ENCODE measurements at places on chromosomes 16 and 17.

DNA sequence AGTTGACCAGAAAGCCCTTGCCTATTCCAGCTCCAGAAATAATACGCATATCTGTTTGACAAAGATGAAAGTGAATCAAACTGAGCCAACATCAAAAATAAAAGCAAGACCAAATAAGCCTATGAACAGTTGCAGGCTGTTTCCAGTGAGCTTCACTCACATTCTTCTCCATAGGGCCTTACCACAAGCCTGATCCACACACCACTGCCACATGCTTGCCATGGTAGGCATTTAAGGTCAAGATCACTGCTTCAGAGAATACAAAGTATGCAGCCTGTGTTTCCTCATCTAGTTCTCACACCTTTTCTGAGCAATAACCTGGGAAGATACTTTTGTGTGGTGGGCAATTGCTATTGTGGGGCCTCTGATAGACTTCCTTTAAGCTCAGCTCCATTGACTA is 1060.2 kb downstream of the CDH11 start:
- DNase-seq: no peak

GRCh38 chr16:82043680-82044584 is 8.9 kb downstream of the HSD17B2 start:
- no peak for DNase-seq

DNA sequence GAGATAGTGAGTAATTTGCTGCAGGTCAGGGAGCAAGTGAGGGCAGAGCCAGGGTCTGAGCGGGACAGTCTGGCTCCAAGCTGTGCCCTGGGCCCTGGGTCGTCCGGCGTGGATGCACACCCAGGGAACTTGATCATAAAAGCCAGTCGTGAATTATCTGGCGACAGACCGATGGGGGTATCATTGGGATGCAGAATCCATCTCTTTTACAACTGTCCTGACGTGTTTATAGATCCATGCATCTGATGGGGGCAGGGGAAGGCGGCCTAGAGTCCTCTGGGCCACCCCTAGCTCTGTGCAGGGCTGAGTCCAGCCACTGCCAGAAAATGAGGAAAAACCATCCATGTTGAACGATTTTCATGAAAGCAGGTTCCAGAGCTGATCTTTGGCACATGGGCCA is 332.8 kb downstream of the C16orf95 start:
- DNase-seq: peak; percentile 24

GRCh38 chr17:65685110-65685509 is 123.7 kb upstream of the AXIN2 start:
- DNase-seq: no peak

DNA sequence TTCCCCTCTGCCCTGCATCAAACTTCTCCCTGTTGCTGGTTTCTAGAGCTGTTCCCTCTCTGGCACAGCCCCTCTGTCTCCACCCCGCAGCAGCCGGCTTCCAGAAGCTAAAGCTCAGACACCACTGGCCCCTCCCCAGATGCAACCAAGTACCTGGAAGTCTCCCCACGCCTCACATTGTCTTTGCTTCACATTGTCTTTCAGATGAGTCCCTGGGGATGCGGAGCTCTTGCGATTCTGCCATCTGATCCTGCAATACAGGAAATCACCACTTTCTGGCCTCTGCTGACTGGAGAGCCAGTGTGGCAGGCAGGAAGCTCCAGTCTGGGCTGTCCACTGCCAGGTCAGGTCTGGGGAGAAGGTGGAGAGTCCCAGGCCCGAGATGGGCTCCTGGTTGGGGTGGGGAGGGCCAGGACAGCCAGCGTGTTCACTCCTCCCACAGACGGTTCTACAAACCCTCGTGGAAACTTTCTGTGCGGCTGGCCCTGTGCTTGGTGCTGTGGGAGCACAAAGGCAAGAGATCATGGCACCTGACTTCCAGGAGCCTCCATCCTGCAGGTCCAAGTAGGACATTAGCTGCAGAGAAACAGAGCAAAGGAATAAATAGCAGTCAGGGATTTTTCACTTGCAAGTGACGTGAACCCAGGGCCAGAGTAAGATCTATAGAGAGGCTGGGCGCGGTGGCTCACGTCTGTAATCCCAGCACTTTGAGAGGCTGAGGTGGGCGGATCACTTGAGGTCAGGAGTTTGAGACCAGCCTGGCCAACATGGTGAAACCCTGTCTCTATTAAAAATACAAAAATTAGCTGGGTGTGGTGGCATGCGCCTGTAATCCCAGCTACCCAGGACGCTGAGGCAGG is 47.9 kb upstream of the MAP3K14 start:
- DNase-seq: no peak

DNA sequence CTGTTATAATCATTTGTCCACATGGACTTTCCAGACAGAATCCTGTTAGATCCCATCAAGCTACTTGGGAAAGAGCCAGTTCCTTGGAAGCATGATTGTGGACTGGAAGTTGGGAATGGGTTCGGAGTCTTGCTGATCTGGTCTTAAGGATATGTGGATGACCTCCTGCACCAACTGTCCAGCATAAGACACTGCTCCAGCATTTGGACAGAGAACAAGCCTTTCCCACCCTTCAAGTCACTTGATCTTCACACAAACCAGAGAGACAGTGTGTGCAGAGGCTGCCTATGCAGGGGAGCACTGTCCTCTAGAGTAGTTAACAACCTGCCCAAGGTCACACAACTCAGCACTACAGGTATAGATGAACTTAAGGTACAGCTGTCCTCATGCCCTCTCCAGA is 5.8 kb upstream of the MT1B start:
- no peak for DNase-seq

- no peak for DNase-seq
Observed at GRCh38 chr17:75664099-75664549, 2.8 kb downstream of the RECQL5 start.

GRCh38 chr17:63966646-63967264 is 6.0 kb downstream of the SCN4A start:
- no peak for DNase-seq

DNA sequence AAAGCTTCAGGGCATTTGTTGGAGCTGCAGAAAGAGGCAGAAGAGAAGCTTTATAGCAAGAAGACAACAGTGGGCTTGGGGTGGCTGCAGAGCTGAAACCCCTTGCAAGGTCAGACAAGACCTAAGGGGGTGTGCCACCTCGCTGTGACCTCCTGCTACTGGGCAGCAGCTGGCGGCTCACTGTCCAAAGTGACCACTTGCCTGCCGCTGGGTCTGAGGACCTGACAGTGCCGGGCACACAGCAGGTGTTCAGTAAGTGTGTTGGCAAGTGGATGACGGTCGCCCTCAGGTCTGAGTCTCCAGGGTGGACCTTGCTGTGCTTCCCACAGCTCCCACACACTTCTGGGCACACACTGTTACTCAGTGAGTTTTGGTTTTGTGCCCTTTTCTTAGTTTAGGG is 336.5 kb downstream of the C16orf95 start:
- DNase-seq: no peak

GRCh38 chr17:8698162-8698971 is 46.3 kb downstream of the CCDC42 start:
- peak; percentile 55 for DNase-seq

DNA sequence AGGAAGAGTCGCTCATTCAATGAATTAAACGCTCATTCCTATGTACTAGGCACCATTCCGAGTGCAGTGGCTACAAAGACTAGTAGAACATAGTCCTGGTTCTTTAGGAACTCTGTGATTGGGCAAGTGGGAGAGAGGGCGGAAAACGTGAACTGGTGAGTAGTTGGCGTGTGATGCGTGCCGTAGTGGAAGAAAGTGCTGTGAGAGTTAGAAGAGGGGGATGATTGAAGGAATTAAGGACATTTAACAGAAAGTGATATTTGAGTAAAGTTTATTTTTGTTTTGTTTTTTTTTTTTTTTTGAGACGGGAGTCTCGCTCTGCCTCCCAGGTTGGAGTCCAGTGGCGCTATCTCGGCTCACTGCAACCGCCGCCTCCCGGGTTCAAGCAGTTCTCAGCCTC is 7.9 kb upstream of the SLFN14 start:
- DNase-seq: no peak

DNA sequence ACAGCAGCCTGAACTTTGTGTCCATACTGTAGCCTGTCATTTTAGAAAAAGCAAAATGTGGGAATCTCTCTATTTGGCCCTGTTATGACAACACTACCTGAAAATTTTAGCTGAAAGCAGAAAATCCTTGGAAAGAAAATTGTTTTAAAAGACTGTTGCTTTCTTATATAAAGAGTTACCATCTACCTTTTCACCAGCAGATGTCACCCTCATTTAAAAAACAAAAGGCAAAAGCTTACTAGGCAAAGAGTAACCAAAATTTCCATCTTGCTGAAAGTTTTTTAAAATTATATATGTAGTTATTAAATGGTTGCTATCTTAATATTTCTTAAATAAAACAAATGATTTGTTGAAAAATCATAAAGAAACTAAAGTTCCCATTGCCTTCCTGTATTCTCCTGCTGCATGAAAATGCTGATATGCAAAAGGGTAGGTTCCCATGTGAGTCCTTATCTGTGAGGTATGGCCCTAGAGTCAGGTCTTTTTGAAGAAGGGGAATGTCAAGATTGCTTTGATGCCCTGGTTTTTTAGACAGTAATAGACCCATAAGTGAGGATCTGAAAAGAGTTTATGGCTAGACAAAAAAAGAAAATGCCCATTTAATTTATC is 61.0 kb downstream of the TNRC6C start:
- DNase-seq: no peak

DNA sequence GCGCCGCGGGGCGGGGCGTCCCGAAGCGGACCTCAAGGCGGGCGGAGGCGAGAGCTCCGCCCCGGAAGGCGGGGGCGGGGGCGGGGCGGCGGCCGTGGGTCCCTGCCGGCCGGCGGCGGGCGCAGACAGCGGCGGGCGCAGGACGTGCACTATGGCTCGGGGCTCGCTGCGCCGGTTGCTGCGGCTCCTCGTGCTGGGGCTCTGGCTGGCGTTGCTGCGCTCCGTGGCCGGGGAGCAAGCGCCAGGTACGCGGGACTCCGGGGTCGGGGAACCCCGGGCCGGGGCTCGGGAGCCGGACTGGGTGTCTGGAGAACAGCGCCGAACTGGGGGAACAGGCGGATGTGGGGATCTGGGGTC is at the start of gene TNFRSF12A:
Gene TNFRSF12A, plus strand, starts transcription at position 122 of the 357 bp plus-strand sequence. Its CDS starts 30 bp downstream, at position 152.
- DNase-seq: peak; percentile 61

- DNase-seq: no peak
Observed at GRCh38 chr17:73643001-73643851, 1.0 kb downstream of the SDK2 start.

DNA sequence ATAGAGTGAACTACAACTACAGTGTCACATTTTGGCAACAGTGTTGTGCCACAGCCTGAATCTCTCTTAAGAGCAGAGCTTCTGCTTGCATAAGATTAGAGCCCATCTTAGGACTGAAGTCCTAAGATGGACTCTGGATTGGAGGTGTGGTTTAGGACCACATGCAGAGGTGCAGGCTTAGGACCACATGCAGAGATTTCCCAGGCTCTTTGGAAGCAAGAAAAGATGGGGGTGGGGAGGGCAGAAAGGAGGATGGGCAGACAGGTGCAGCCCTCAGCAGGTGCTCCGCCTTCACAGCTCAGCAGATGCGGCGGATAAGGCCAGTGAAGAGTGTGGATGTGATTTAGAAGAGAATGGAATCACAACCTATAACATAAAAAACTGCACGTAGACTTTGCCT is 128.7 kb downstream of the TANGO6 start:
- no peak for DNase-seq

DNA sequence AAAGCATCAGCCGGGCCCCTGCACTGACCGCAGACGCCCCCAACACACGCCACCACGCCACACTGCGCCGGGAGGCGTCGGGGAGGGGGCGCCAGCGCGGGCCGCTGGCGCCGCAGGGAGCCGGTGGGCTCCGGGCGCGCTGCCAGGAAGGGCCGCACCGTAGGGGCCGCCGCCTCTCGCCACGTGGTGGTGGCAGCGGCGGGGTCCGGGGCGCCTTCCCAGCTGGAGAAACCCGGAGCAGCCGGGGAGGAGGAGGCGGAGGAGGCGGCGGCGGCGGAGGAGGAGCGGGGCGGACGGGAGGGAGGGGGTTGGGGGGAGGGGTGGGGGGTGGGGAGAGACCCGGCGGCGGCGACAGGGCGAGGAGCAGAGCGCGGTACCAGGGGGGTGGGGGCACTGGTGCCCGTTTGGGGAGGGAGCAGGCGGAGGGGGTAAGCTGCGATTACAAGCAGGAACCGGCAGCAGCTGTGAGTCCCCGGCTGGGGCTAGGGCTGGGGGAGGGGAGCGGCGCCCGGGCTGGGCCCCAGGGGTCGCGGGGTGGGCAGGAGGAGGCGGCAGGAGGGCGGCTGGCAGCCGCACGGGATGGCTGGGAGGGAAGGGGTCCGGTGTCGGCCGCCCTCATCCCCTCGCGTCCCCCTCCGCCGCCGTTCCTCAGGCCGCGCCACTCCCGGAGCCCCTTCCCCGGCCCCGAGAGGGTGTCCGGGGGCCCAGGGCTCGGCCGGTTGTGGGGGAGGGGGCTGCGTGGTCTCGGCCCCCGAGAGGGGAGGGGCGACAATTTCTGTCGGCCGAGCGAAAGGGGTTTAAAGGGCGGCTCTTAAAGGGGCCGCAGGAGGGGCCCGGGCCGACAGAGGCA is at the start of gene TBKBP1:
Gene TBKBP1, plus strand, starts transcription at position 431 of the 850 bp plus-strand sequence. CDS start 1,952 bp downstream, outside the sequence.
- peak; percentile 84 for DNase-seq

GRCh38 chr16:2853531-2854073 is 4.4 kb downstream of the PRSS22 start:
- no peak for DNase-seq

DNA sequence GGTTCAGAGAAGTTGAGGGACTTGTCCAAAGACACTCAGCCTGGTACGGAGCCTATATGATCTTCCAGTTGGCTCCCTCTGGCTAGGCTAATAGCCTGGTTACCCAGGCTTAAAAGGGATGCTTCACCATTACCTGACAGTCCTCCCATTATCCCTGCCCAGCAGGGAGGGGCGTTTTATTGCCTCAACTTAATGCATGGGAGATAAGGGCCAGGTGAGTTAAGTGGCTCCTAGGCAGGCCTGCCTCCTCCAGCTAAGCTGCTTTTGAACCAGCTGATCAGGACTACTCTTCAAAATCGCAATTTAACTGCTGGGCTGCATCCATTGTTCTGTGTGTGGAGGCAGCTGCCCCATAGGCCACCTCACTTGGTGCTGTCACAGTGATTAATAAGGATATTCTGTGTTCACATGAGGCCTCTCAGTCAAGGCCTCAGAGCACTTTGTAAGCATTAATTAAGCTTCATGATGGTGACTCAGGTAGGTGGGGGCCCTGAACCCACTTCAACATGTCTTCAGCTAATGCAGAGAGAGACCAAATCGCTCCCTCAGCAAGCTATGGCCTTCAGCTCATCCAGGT is 27.9 kb downstream of the SMPD3 start:
- no peak for DNase-seq

GRCh38 chr17:59178266-59178985 is 22.9 kb downstream of the PRR11 start:
- DNase-seq: no peak

- DNase-seq: no peak
Observed at GRCh38 chr17:33964344-33964979, 290.6 kb upstream of the CCL2 start.
